ENCODE measurements at places on chromosomes 12 and 14. TPM values are rescaled to one million over a fixed set of nuclear protein-coding genes. Genes with fewer than 3 reads are reported as not detected.

GRCh38 chr12:47152095-47152494 is 72.3 kb upstream of the AMIGO2 start:
- no peak for DNase-seq

GRCh38 chr12:48183091-48183875 is at the start of gene CCDC184:
CCDC184 (plus strand) TSS chr12:48183644; CDS start chr12:48184123, 479 bp downstream.
- DNase-seq = peak; percentile 77

DNA sequence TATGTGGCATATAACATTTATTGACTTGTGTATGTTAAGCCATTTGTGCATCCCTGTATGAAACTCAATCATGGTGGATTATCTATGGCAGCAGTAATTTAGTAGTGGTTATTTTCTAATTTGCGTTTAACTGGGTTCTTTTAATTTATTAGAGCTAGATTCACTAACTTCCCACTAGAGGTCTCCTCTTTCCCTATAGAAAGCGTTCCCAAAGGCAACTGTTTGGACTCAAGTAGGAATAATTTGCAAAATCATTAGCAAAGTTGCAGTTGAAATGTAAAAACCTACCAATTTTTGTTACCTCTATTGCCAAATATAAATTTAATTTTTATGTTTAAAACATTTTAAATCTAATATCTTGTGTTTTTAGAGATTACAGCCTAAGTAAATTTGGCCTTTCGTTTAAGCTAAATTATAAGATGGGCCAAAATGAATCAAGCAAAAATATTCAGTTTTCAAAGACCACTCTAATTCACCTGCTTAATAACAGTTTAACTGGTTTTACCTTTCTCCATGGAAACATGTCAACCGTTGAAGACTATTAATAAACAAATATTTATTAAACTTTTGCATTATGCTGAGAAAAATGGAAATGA is 6.0 kb downstream of the DMAC2L start:
- no peak for DNase-seq

- DNase-seq = no peak
These were observed 11.2 kb upstream of the TCP11L2 start for GRCh38 chr12:106291342-106291741.

DNA sequence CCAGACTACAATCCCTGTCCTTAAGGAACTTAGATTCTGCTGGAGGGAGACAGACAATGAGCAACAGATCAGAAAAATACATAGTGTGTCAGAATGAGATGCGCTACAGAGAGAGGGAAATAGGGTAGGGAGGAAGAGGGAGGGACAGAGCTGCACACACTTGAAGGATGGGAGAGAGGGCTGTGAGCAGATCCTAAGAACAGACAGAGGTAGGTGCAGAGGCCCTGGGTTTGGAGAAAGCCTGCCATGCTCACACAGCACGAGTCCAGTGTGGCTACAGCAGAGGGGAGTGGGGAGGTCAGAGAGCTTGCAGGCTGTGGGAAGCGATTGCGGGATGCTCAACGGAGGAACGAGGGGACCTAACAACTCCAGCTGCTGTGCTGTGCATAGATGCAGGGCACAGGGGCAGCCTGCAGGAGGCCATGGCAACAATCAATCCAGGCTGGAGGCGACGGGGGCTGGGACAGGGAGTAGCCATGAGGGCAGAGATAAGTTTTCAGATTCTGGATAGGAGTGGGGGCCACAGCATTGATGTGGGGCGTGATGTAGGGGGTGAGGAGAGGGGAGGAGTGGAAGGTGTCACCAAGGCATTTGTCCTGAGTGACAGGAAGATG is 20.7 kb downstream of the FAIM2 start:
- no peak for DNase-seq

- no peak for DNase-seq
These were observed 105.8 kb upstream of the SINHCAF start for GRCh38 chr12:31431721-31432240.

NELL2 gene
- 106 TPM for total RNA-seq

NUDT4 gene
- 54.9 TPM for total RNA-seq

All from activated CD8-positive, alpha-beta T cell treated with anti-CD3 and anti-CD28 coated beads for 36 hours (primary cell).